RCC 7860 (cell line): ENCODE measurements at places on chromosomes 3 and 15.

DNA sequence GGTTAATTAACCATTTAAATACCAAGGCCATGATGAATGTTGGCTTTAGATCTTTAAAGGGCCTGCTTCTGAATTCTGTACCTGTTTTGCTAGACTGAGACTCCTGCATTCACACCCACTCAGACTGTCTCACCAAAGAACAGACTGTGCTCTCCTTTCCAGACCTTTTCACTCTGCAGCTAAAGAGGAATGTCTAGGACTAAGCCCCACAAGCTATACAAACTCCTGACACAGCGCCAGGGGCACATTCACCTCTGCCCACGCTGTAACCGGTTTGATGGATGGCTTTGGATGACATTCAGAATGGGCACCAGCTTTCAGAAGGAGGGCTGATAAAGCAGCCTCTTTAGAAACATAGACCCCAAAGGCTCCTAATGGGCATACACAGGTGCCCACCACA is 200.1 kb downstream of the KCNMB2 start:
- DNase-seq: no peak

- no peak for DNase-seq
These were observed 82.0 kb downstream of the CHCHD4 start for GRCh38 chr3:14042680-14043079.

DNA sequence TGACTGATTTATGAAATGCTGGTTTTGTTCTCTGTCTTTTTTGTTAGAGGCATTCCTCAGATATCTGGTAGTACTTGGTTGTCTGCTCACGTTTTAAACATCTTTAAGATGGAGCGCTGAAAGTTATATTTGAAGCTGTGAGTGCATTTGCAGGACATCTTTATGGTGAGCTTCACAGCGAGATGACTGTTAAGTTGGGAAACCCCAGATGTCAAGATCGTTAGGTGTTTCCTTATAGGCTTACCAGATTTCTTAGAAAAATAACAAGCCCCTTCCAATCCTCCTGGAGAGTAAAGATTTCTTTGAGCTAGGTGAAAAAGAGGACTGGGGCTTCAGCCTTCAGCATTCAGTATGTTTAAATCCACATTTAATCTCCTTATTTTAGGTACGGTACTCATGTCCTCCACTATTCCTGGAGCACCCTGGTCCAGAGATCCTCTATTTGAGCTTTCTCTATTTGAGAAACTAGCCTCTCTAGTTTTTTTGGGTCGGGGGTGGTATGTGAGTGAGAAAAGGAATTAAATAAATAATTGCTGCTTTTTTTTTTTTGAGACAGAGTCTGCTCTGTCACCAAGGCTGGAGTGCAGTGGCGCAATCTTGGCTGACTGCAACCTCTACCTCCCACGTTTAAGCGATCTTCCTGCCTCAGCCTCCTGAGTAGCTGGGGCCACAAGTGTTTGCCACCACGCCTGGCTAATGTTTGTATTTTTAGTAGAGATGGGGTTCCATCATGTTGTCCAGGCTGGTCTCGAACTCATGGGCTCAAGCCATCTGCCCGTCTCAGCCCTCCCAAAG is 72.3 kb downstream of the ZNF609 start:
- no peak for DNase-seq

GRCh38 chr3:38992117-38992760 is 59.5 kb downstream of the SCN11A start:
- DNase-seq: peak; percentile 49

- no peak for DNase-seq
These were observed 22.3 kb downstream of the RNU5B-1 start for GRCh38 chr15:65326818-65327217.

GRCh38 chr3:114078126-114078525 is 21.6 kb downstream of the QTRT2 start:
- no peak for DNase-seq

GRCh38 chr15:100671858-100672543 is 69.6 kb downstream of the ASB7 start:
- DNase-seq: peak; percentile 36

DNA sequence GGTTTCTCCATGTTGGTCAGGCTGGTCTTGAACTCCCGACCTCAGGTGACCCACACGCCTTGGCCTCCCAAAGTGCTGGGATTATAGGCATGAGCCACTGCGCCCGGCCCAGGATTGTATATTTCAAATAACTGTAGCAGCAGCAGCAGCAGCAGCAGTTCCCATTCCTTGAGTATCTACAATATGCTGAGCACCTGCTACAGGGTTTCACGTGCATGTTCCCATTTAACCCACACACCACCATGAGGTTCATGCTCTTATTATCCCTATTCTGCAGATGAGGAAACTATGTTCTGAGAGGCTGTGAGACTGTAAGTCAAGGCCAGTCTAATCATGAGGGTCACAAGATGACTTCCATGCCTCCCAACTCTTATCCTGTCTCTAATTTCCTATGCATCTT is 30.9 kb upstream of the FOXP1 start:
- no peak for DNase-seq

GRCh38 chr15:69731081-69731330 is 278.4 kb downstream of the RPLP1 start:
- no peak for DNase-seq
